CMK (cell line): ENCODE measurements at places on chromosomes 2 and 18.

- DNase-seq: no peak
Measured at GRCh38 chr2:85076618-85077274, 56.4 kb upstream of the TCF7L1 start.

DNA sequence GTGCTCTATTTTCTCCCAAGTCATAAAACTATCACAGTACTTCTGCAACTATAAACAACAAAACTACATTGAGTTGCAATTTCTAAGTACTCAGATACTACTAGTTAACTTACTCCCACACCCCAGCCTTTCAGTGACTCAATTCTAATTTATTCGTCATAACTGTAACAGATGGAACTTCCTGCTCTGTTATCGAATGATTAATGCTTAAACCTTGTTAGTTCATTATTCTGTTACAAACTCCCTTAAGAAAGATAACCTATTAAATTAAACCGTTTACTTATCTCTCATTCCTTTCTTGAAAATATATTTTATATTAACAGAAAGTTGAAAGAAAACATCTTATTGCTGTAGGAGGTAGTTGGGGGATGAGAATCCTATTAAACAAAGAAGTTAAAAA, 17.0 kb downstream of the TNFAIP6 start:
- DNase-seq: no peak

DNA sequence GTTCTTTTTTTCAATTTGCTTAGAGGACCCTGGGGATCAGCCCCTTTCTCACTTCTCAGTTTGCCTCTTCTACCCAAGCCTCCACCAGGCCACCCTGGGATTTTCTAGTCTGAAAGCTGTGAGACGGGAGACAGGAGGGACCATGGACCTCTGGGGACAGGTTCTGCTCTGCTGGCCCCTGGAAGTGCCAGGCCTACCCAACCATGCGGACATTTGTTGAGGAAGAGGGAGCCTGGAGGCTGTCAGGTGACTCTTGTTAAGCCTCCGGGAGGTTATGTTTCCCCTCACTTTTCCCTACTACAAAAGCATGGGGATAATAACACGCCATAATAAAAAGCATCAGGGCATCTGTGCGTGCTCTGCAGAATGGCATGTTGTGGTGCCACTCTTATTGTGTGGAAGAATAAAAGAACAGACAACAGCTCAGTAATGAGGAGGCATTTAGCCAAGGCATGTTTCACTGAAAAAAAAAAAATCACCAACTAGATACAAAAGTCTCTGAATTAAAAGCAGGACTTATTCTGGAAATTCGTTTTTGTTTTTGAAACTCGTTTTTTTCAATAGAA, 48.3 kb upstream of the PLA2R1 start:
- DNase-seq: no peak

GRCh38 chr2:160415991-160416390, 77.6 kb downstream of the RBMS1 start:
- no peak for DNase-seq

GRCh38 chr2:123566291-123566946, 458.7 kb upstream of the CNTNAP5 start:
- DNase-seq: no peak

GRCh38 chr18:54783139-54783538, 45.1 kb upstream of the RAB27B start:
- DNase-seq: no peak

DNA sequence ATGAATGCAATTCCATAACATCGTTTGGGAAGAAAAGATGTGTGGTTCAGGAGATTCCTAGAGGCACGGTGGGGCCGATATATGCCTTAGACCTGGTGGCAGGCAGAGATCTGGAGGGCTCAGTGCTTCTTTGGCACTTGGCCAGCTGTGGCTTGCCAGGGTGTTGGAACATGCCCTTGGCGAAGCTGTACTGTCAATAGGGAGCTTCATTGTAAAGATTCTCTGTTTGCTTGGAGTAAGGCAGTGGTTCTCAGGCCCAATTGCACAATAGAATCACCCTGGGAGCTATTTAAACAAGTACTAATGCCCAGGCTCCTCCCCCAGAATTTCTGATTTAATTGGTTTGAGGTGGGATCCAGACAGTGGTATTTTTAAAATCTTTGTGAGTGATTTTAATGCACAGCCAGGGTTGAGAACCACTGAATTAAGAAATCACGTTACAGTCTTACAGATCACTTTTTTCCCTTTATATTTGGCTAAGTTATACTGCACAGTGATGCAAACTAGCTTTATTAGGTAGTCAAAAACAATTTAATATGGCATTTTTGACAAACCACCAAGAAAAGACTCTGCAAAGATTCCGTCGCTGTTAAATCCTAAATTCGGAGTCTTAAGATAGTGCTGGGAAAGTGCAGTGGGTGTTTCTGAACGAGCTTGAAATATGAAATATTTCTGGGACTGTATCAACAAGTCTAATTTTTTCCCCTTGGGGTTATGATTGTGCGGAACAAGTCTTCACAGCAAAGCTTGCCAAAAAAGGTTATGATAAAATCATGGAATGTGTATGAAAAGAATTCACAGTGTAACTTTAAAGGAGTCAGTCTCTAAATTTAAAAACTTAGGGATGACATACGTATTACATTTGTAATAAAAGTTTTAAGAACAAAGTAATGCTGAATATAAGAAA, 78.0 kb downstream of the CRIM1 start:
- DNase-seq: no peak

GRCh38 chr18:44724105-44724778, 43.6 kb downstream of the SETBP1 start:
- no peak for DNase-seq

GRCh38 chr2:201070948-201071478, 458 bp downstream of the HYCC2 start:
- DNase-seq: peak; percentile 44

DNA sequence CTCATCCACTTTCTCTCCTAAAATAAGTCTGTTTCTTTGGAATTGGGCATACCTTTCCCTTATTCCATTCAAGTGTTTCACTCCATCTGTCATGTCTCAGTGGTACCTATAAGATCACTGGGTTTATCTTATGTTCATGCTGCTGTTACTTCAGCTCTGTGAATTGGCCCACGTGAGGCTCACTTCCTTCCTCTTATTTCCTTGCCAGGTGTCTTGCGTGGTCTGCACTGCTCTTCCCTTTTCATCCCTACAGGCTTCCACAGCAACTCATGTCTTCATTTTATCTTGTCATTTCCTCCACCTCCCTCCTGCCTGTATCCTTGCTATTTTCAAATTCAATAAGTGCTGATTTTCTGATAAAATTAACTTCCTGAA, 159.1 kb upstream of the ALPP start:
- no peak for DNase-seq

DNA sequence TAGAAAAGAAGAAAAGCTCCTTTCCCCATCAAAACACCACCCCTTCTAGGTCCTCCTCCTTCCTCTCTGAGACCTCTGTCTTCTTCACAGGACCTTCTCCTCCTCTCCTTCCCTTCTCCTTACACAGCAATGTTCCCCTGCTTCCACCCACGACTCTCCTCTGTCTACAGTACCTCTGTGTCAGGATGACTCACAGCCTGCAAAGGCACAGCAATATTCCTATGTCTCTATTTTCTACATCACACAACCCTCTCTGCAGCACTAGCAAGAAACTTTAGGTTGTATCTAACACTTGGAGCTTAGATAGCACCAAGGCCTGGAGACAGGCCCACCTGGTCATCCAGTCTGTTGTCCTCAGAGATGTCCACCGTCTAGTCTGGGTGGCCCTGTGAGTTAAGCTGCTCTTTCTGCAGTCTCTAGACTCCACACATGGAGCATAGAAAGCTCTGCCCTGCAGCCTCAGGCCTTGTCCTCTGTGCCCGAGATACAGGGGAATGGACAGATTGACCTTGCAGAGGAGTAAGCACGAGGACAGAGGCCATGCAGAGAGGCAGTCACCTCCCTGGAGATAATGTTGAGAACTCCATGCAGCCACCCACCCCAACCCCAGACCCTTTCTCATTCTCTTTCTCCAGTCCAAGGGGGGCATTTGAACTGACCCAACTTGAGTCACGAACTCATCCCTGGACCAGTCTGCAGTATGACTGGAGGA, 212.0 kb downstream of the TNS1 start:
- DNase-seq: no peak

GRCh38 chr2:88334418-88334817, 118.1 kb downstream of the FOXI3 start:
- no peak for DNase-seq

- DNase-seq: no peak
Measured at GRCh38 chr2:24763843-24764242, 29.3 kb downstream of the PTRHD1 start.

GRCh38 chr18:23573626-23574431, 12.5 kb downstream of the NPC1 start:
- no peak for DNase-seq

GRCh38 chr2:181779288-181780021, 99.1 kb upstream of the NEUROD1 start:
- no peak for DNase-seq

DNA sequence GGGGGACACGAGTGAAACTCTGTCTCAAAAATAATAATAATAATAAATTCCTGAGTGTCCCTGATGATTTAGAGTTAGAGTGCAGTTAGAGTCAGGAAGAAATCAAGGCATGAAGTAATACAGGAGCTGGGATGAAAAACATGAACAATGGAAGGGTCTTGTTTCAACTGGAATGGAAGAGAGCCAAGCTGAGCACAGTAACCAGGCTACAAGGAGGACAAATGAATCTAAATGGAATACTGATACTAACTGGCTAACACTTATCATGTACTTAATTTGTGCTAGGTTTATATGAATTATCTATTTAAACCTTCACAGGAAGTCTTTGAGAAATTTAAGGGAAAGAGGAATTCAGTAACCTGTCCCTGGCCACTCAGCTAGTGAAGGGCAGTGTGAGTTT, 38.8 kb upstream of the PSME4 start:
- DNase-seq: no peak

GRCh38 chr2:149068996-149069888, 30.7 kb downstream of the LYPD6B start:
- DNase-seq: no peak

DNA sequence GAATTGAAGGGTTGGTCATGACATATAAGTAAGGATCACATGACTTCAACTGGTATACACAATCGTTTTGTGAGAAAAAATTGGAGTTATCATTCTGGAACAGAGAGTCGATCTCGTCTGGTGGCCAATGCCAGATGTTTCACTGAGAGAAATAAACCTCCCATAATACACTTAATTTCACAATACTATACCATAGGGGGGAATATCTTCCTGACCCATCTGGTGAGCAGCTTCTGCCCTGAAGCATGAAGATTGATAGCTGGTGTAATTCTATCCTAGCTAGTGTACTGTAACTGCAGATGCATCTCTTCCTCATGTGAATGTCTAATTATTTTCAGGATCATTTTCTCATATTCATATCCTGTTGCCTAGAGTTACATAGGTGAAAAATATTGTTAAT, 15.7 kb upstream of the CDH7 start:
- DNase-seq: no peak

GRCh38 chr2:182890773-182891378, 24.4 kb upstream of the FRZB start:
- no peak for DNase-seq

DNA sequence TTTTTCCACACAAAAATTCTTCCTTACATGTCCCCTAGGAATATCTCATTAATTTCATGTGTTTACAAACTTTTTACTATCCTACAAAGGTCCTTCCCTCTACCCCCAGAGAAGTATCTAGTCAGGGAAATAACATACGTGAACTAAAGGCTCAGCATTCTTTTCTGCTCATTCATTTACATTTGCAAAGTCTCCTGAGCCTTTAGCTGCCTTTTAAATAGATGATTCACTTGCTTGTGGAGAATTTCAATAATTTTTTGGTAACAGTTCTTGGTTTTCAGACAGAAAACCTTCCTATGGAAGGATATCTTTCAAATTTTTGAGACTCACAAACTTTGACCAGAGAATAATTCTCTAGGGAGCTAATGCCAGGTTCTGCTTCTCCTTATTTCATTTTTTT, 81.5 kb upstream of the RMDN2 start:
- DNase-seq: no peak

DNA sequence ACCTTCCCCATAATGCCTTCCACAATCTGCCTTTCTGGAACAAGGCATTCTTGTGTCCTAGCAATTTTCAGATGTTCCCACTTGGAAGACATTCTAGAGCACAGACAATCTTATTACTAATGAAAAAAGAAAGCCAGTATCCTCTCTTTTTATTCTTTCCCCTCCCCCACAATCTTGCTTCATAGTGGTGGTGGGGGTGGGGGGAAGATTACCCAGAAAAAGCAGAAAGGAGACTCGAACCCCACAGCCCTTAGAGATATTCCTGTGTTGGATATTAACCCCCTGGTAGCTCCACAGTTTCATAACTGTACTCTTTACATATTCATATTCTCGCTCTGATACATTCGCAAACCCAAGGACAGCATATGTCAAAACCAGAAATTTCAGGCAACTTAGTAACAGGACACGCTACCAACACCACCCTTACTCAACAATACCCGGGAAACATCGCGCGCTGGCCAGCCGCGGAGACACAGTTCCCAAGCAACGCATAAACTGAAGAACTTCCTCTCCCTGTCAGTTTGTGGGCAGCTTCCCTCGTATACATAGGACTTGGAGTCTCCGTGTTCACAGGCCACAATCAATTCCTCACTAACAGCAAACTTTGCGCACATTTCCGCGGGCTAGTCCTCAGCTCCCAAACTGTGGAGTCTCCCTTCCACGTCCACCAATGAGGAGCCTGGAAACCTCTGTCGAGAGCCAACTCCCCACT, 793 bp downstream of the NR4A2 start:
- DNase-seq: no peak

- no peak for DNase-seq
Measured at GRCh38 chr2:198973181-198973580, 484.6 kb downstream of the SATB2 start.

DNA sequence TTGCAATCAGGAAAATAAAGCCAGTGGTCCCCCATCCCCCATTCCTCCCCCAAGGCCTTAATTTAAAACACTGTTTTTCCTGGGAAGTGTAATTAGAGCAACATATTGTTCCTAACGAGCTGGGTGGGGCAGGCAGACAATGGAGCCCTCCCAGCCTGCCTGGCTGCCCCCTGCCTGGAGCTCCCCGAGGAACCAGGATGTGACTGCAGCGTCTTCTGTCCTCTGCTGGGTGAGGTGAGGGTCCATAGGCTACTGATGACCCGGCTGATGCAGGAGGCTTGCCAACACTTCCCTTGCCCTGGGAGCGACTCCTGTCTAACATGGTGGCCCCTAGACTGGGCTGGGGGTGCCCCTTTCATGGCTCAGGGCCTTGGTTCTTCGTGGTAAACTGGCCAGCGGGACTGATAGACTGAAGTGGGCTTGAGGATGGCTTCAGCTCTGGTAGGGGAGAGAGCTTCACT, 152.4 kb downstream of the DYSF start:
- no peak for DNase-seq
